HuH-7 (cell line): ENCODE measurements at places on chromosomes 2 and 18.

DNA sequence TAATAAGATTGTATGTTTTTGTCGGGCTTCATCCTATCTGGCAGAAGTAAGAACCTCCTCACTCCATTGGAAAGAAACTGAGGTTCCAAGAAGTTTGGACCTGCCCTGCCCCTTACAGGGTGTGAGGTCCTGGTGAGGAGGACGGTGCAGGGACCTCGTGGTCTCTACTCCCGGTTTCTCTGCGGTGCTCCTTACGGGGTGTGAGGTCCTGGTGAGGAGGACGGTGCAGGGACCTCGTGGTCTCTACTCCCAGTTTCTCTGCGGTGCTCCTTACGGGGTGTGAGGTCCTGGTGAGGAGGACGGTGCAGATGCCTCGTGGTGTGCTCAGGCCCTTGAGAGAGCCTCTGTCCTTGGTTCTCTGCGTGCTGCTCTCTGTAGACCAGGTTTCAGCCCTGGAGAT lies 5.2 kb downstream of the CTDP1 start:
- no peak for DNase-seq

- no peak for DNase-seq
Observed at GRCh38 chr18:25348386-25349130, 3.4 kb downstream of the ZNF521 start.

DNA sequence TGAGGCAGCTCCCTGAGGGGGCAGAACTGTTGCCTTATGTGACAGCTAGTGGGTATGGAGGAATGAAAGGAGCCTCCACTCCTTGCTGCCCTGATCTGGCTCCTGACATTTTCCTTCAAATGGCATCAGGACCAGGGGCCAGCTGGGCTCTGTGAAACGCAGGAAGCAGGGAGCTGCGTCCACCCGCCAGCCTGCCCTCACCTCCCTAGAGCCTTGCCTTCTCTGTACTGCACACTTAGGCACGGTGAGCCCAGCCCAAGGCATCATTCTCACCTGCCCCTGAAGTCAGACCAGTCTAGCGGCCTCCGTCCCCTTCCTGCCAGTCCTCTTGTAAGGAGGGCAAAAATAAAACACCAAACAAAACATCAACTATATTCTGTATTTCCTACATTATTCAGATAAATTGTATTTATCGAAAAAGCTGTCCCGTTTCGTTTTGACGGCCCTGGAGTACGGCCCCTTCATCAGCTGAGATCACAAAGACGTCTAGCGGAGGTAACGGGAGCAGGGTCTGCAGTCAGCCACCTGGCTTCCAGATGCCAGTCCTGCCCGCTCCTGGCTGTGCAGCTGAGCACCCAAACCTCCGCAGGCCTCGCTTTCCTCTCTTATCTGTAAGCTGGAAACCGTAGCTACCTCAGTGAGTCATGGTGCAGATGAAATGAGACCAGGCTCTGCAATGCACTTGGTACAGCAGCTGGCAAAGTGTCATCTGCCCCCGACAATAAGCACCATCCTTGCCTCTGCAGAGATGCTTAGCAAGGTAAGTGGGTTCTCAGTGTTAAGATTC lies 6.9 kb upstream of the CTDP1 start:
- no peak for DNase-seq

DNA sequence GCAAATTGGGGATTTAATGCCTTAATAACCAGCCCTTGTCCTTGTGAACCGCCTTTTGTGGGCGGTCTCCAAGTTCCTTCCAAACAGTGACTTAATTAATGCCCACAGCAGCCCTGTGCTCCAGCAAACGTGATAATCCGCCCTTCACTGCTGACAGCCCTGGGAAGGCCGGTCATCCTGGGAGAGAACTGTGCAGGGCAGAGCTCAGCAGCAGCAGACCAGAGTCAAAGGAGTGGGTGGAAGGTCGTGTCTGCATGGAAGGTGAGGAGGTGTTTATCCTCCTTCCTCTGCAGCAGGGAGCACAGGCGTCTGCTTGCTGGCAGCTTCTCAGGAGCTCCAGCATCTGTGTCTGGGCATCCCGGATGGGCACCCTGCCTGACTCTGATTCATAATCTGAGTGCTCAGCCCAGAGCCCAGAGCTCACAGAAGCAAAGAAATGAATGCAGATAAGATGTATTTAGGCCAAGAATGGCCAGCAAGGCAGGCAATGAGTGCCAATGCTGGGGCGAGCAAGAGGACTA lies 270.0 kb upstream of the PXDN start:
- DNase-seq, result no peak

DNA sequence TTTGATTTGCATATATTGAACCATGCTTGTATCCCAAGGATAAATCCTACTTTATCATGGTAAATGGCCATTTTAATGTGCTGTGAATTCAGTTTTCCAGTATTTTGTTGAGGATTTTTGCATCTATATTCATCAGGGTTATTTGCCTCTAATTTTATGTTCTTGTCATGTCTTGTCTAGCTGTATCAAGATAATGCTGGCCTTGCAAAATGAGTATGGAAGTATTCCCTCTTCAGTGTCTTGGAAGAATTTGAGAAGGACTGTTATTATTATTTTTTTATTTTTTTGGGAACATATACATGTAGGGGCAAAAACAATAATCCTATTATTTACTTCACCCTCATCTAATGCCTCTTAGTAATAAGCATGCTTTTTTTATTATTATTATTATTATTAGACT lies 398.0 kb upstream of the KCNH7 start:
- DNase-seq, result no peak

GRCh38 chr2:215931256-215931903 lies 82.0 kb downstream of the MREG start:
- peak; percentile 54 for DNase-seq

DNA sequence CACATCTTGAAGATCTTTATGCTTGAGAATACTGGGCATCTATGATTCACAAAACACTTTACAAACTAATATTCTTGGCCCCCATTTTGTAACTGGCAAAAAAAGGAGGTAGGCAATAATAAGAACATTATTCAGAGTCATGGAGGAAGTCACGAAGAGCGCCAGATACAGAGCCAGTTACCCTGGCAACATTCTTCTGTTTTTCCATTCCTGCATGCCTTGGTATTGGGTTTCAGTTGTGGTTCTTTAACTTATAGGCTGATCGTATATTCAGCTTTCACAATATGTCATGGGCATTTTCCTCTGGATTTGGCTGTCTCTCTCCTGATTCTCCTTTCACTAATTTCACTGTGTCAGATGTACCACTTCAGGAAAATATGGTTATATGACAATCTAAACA lies 234.7 kb downstream of the HRH4 start:
- no peak for DNase-seq

GRCh38 chr2:118013221-118013723 lies 598 bp downstream of the CCDC93 start:
- peak; percentile 48 for DNase-seq

- DNase-seq, result no peak
Observed at GRCh38 chr18:10127729-10128128, 213.9 kb downstream of the VAPA start.

GRCh38 chr2:46193855-46194254 lies 103.4 kb upstream of the EPAS1 start:
- no peak for DNase-seq

DNA sequence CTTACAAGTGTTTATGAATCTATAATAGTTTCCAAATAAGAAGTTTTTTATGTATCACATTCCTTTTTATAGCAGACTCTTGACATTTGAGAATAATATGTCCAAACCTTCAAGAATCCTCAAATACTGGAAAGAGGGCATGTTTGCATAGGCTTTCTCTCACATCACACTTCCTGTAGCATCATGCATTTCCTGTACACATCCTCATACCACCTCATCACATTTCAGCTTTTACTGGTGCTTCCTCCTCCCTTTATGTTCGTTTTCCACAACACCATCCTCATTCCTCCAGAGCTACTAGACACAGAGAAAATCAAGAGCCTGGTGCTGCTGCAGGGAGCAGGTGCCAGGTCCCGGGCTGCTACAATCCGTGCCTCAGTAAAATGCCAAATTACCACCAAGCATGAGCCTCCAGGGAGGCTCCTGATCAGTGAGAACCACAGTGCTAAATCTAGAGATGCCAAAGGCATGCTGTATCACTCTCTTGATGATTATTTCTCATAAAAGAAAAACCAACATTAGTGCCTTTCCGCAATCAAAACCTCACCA lies 137.7 kb upstream of the CYP1B1 start:
- no peak for DNase-seq

DNA sequence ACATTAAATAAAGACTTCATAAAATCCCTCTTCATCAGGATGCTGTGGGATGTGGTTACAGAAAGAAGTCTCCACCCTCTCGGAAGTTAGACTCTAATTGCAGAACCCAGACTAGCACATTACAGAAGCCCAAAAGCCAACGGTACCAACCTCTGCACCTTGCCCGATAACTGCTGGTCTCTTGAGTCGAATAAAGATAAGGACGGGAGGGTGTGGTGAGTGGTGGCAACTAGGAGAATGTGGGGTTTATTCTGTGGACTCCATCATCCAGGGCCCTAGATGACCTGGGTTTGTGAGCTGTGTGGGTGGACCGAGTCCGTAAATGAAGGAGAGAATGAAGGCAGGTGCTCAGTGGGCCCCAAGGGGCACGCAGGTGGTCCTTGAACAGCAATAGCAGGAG lies 462.8 kb upstream of the ID2 start:
- no peak for DNase-seq

GRCh38 chr18:12302391-12303147 lies 5.5 kb upstream of the TUBB6 start:
- DNase-seq, result no peak
